ENCODE measurements at places on chromosomes 5 and 9. TPM values are rescaled to one million over a fixed set of nuclear protein-coding genes. Genes with fewer than 3 reads are reported as not detected.

The NKD2 gene
- 2.8 TPM for total RNA-seq

The C5orf52 gene
- total RNA-seq, result not detected

The NFIB gene
- 80.1 TPM for total RNA-seq

GRCh38 chr9:16039218-16039987, 486.6 kb downstream of the CCDC171 start:
- DNase-seq, result no peak
- no peaks in the 10 kb centered on the region for H3K4me1 ChIP-seq
- H3K4me3 ChIP-seq, result no peak overlapping the region
- H3K27ac ChIP-seq, result no peak overlapping the region
- H3K27me3 ChIP-seq, result no peaks in the 10 kb centered on the region
- no peaks in the 10 kb centered on the region for H3K36me3 ChIP-seq

- no peak overlapping the region for H3K4me3 ChIP-seq
- H3K27ac ChIP-seq, result no peak overlapping the region
- H3K36me3 ChIP-seq, result no peaks in the 10 kb centered on the region
- H3K27me3 ChIP-seq, result no peaks in the 10 kb centered on the region
- no peaks in the 10 kb centered on the region for H3K4me1 ChIP-seq
Observed at GRCh38 chr5:53302529-53302928, 177.9 kb upstream of the FST start.

DNA sequence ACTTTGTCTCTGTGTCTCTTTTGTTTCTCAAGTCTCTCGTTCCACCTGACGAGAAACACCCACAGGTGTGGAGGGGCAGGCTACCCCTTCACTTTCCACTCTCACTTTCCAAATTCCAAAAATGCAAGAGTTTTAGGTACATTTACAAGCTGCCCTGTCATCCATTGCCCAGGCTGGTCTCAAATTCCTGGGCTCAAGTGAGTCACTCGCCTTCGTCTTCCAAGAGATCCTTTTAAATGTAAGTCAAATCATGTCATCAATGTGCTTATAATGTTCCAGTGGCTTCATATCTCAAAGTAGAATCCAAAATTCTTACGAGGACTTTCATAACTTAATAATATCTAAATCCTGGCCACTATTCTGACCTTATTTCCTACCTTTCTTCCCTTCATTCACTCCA, 20.4 kb upstream of the UGCG start:
- H3K27ac ChIP-seq, result no peak overlapping the region
- no peaks in the 10 kb centered on the region for H3K4me1 ChIP-seq
- no peaks in the 10 kb centered on the region for H3K36me3 ChIP-seq
- DNase-seq, result no peak
- no peaks in the 10 kb centered on the region for H3K27me3 ChIP-seq
- no peak overlapping the region for H3K4me3 ChIP-seq

- no peaks in the 10 kb centered on the region for H3K4me1 ChIP-seq
- H3K27me3 ChIP-seq, result no peaks in the 10 kb centered on the region
- H3K36me3 ChIP-seq, result no peaks in the 10 kb centered on the region
- H3K4me3 ChIP-seq, result peak overlapping the region; percentile 47
- peak; percentile 89 for DNase-seq
Observed at GRCh38 chr5:66828548-66829357, 232.6 kb downstream of the MAST4 start.

GRCh38 chr5:164909673-164910072, 1404.3 kb downstream of the MAT2B start:
- no peak for DNase-seq
- H3K4me3 ChIP-seq, result no peak overlapping the region
- H3K27me3 ChIP-seq, result no peaks in the 10 kb centered on the region

GRCh38 chr5:132674671-132675506, 1.1 kb downstream of the IL4 start:
- peak; percentile 54 for DNase-seq
- H3K4me1 ChIP-seq, result no peaks in the 10 kb centered on the region
- no peaks in the 10 kb centered on the region for H3K27me3 ChIP-seq
- H3K36me3 ChIP-seq, result no peaks in the 10 kb centered on the region
- no peak overlapping the region for H3K27ac ChIP-seq

- no peaks in the 10 kb centered on the region for H3K4me1 ChIP-seq
- no peak for DNase-seq
- H3K4me3 ChIP-seq, result no peak overlapping the region
- H3K27ac ChIP-seq, result peak overlapping the region; percentile 78
- H3K36me3 ChIP-seq, result no peaks in the 10 kb centered on the region
Observed at GRCh38 chr5:31733371-31733770, 94.4 kb downstream of the PDZD2 start.

All from right atrium auricular region (tissue), 2 donors.